ENCODE measurements at places on chromosomes 13 and 19.

GRCh38 chr19:39192846-39193245, 3.9 kb upstream of the NCCRP1 start:
- no peak for DNase-seq

- no peak for DNase-seq
Measured at GRCh38 chr13:37290716-37291505, 185.4 kb upstream of the CSNK1A1L start.

- DNase-seq, result peak; percentile 65
Measured at GRCh38 chr13:79775830-79776229, 294.9 kb downstream of the NDFIP2 start.

DNA sequence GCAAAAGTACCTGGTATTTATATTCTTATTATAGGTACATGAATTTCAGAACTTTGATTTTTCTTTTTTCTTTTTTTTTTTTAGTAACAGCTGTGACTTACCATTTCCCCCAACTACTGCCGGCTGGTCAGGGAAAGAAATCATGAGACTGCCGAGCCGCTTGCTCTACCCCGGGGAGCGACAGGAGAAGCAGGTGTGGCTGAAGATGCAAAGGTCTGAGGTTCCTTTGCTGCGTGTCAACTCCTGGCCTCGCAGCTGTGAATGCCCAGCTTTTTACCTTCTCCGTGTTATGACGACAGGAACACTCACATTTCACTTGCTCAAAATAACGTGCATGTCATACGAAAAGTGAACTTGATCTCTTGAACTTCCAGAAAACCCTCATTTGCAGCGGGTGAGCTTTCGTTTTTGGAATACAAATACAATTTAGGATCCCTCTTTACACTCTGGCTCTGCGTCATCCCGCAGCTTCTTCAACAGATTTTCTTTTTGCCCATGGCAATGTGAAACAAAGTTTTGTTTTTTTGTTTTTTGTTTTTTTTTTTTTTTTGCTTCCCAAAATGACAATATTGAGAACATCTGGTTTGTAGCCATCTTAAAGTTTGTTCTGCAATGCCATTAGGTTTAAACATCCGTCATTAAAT, 117.9 kb downstream of the EFNB2 start:
- DNase-seq, result no peak

- DNase-seq, result no peak
Measured at GRCh38 chr19:51559240-51559639, 11.8 kb upstream of the ZNF175 start.

- DNase-seq, result no peak
Measured at GRCh38 chr19:37982655-37983054, 75.6 kb downstream of the SIPA1L3 start.

Data from LoVo (cell line).